Fibroblast of upper back skin (primary cell): ENCODE measurements at places on chromosomes 16 and 17.

DNA sequence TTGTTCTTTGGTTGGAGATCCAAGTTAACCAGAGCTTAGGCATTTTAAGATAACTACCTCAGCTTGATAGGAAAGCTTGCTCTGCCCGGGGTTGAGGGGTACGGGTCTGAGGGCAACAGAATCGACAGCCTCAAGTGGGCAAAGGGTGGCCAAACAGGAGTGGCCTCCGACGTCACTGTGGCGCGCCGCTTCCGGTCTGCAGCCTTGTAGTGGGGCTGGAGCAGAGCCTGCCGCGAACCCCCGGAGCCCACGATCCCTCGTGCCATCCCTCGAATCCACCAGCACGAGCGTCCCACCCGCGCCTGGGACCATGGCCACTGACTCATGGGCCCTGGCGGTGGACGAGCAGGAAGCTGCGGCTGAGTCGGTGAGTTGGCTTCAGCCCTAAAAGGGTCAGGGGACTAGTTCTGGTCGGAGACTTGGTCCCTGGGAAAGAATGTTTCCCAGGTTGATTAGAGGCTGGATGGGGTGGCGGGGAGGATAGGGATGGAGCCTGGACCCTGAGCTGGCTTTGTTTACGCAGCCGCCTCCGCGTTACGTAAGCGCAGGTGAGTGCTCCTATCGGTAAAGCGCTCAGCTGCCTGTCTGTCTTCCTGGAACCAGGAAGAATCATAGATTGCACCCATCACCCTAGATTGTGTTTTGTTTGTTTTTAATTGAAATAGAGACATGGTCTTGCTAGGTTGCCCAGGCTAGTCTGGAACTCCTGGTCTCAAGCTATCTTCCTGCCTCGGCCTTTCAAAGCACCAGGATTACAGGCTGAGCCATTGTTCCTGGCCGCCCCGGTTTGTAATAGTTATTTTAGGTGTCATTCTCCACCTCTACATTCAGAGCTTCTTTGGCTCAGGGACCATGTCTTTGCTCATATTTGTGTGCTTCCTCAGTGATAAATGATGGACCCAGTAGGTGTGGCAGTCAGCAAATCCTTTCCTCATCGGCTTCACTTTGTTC lies at the start of gene DDX19B:
DDX19B (plus strand) TSS at position 199 of the 951 bp plus-strand sequence; CDS start at position 311, 112 bp downstream.
- peak; percentile 67 for DNase-seq

GRCh38 chr17:27546624-27547300 lies 84.2 kb upstream of the LGALS9 start:
- peak; percentile 38 for DNase-seq

- DNase-seq: peak; percentile 58
These were observed 14.7 kb downstream of the CDH13 start for GRCh38 chr16:82641336-82641984.

GRCh38 chr16:23802776-23803175 lies 33.0 kb upstream of the PRKCB start:
- no peak for DNase-seq

- DNase-seq: no peak
These were observed 8.7 kb downstream of the ZDHHC7 start for GRCh38 chr16:85002608-85003007.

- no peak for DNase-seq
These were observed 14.5 kb downstream of the CD300LB start for GRCh38 chr17:74516561-74517328.

DNA sequence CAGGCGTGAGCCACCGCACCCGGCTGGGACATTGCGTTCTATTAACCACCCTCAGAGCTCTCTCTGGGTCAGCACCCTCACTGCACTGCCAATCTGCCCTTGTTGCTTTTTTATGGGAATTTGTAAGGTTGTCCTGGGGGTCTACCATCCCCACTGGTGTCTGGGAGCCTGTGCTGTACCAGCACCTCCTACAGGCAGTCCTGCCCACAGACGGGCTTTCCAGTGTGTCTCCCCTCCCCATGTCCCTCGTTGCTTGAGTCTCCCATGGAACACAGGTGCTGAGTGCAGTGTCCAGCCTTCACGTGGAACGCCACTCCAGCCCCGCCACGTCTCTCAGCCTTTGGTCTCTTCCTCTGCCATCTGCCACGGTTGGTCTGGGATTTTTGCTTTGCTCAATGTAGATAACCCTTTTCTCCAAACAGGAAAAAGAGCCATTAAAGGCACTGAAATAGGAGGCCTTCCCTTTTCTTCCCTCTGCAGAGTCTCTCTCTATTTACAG lies 68.0 kb upstream of the CBX4 start:
- no peak for DNase-seq

GRCh38 chr17:45889579-45889978 lies 4.8 kb upstream of the MAPT start:
- DNase-seq: no peak

GRCh38 chr17:64008830-64009229 lies 10.7 kb downstream of the PRR29 start:
- no peak for DNase-seq

DNA sequence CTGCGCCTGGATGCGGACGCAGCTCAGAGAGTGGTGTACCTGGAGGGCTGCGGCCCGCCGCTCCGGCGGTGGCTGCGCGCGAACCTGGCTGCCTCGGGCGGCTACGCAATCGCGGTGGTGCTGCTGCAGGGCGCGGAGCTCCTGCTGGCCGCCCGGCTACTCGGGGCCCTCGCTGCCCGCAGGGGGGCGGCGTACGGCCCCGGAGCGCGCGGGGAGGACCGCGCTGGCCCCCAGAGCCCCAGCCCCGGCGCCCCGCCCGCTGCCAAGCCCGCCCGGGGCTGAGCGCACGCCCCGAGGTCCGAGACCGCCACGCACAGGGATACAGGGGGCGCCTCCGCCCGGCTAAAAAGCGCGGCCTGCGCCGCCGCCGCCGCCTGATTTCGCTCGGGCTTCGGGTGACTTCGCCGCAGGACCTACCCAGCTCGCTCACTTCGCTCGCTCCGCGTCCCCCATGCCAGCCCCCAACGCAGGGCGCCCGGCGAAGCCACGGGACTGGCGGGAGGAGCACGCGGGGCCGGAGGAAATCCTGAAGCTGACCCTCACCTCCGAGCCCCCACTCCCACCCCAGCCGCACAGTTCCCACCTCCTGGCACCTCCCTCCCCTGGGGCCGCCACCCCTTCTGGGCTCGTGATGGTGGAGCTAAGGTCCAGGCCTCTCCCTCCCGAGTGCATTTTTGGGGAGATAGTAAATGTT lies 8.2 kb downstream of the PDE6G start:
- no peak for DNase-seq

- no peak for DNase-seq
These were observed 39.7 kb downstream of the NUP93 start for GRCh38 chr16:56769677-56770076.

DNA sequence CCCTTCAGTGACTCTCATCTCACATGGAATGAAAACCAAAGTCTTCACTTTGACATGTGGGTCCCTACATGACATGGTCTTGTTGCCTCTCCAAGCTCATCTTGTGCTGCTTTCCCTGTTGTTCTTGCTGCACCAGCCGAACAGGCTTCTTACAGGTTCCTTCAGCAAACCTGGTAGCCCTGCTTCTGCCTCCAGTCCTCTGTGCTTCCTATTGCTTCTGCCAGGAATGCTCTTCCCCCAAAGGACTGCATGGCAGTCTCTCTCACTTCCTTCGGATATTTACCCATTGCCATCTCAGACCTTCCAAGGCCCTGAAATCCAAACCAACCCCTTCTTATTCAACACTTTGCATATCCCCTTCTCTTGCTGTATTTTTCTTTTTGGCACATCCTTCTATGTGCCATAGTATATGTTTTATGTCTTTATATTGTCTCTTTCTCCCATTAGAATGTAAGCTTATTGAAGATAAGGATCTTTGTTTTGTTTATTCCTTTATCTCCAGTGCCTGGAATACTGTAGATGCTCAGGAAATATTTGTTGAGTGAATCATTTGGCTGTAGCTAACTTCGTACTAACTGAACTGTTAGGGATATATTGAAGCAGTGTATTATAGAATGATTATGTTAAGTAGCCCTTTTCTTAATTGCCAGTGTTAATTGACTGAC lies 57.9 kb upstream of the SLC12A3 start:
- DNase-seq: peak; percentile 52

- DNase-seq: peak; percentile 36
These were observed 542 bp downstream of the CBX4 start for GRCh38 chr17:79838522-79839274.

DNA sequence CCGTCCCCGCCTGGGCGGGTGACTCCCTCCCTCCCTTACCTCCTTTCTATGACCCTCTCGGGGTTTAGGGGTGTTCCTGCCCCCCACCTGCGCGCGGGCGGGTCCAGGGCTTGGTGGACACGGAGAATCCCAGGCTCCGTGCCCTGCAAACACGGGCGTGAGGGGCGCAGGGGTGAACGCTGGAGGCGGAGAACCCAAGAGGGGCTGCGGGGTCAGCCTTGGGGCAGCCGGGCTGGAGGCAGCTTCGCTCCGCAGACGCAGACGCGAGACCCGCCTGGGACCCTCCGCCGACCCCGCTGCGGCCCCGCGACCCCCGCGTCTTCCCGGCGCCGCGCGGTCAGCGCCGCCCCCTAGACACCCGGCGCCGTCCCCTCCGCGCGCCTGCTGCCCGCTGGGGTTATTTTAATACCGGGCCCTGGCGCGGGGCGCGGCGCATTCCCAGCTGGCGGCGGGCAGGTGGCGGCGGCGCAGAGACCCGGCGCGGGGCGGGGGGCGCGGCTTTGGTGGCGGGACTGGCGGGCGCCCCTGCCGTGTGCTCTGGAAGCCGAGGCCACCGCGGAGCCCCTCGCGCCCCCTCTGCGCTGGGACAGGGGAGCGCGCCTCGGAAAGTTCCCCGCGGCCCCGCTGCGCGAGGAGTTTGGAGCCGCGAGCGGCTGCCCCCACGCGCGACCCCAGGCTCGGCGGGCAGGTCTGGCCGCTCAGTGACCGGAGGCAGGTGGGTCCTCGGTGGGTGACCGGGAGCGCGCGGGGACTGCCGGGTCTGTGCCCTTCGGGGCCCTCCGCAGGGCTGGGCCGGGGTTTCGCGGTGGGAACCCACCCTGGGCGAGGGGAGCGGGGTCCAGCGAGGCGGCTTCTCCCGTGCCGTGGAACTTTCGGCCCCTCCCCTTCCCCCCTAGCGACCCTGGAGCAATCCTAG lies at the start of gene UTS2R:
UTS2R (plus strand) TSS at position 433 of the 916 bp plus-strand sequence. CDS start 2,560 bp downstream, outside the sequence.
- no peak for DNase-seq

DNA sequence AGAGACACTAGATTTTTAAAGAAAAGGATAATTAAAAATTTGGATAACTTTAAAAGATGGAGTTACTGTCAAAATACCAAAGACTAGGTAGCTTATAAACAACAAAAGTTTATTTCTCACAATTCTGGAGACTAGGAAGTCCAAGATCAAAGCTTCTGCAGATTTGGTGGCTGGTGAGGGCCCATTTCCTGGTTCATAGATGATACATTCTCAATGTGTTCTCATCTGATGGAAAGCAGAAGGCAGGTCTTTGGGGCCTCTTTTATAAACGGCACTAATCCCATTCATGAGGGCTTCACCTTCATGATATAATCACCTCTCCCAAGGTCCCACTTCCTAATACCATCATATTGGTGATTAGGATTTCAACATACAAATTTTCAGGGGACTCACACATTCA lies 33.7 kb downstream of the NLK start:
- DNase-seq: no peak

GRCh38 chr16:81932668-81933067 lies 78.6 kb downstream of the SDR42E1 start:
- no peak for DNase-seq

- DNase-seq: no peak
These were observed 87.6 kb downstream of the XYLT1 start for GRCh38 chr16:17382949-17383863.

- peak; percentile 4 for DNase-seq
These were observed 85.0 kb downstream of the SNX29 start for GRCh38 chr16:12061336-12062055.

DNA sequence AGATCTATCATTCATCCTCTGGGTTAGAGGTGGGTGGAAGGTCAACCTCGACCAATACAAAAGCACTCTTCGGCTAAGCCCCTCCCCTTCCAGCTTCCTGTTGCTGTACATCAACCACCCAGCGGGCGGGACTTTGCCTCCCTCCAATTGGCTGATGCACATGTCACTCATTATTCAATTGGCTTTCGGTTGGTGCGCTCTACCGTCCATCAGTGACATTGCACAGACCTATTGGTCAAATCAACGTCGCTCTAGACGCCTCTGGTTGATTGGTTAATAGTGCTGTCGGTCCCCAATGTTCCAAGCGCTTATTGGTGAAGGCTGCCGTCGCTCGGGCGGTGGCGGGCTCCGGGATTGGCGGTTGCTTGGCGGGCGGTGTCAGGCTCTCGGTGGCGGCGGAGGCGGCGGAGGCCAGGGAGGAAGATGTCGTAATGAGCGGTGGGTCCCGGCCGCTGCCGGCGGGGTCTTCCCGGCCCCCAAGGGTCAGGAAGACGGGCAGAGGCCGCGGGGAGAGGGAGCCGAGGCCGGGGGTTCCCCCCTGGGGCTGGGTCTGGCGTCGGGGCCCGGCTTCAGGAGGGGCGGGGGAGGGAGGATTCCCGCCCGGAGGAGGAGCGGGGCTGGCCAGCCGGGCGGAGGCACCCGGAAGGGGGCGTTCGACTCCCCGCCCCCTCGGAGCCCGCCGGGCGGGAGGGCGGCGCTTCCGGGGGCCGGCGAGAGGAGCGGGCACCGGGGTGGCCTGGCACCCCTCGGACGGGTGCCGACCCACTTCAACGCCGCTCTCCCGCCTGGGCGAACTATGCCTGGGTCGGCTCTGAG lies at the start of gene SP2:
SP2 (plus strand) TSS at position 381 of the 816 bp plus-strand sequence; CDS start at position 432, 51 bp downstream.
- DNase-seq: peak; percentile 100

- DNase-seq: no peak
These were observed 2.0 kb downstream of the PRAC2 start for GRCh38 chr17:48725004-48725287.

GRCh38 chr17:33667671-33668070 lies 374.6 kb upstream of the ASIC2 start:
- DNase-seq: no peak

DNA sequence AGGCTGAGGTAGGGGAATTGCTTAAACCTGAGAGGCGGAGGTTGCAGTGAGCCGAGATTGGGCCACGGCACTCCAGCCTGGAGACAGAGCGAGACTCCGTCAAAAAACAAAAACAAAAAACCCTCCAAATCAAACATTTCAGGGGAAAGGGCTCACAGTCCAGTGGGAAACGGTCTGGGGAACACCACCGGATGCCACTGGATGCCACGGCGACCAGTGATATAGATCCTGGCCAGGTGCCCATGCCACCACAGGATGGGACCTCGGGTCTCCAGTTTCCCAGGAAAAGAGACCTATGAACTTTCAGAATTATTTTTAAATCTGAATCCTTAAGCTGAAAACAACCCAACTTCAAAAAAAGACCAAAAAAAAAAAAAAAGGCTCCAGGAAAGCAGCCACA lies 12.3 kb downstream of the CEP131 start:
- DNase-seq: no peak

GRCh38 chr16:58034774-58035173 lies 9.2 kb downstream of the MMP15 start:
- no peak for DNase-seq
